ENCODE measurements at places on chromosomes 7 and 10. TPM values are rescaled to one million over a fixed set of nuclear protein-coding genes. Genes with fewer than 3 reads are reported as not detected.

DNA sequence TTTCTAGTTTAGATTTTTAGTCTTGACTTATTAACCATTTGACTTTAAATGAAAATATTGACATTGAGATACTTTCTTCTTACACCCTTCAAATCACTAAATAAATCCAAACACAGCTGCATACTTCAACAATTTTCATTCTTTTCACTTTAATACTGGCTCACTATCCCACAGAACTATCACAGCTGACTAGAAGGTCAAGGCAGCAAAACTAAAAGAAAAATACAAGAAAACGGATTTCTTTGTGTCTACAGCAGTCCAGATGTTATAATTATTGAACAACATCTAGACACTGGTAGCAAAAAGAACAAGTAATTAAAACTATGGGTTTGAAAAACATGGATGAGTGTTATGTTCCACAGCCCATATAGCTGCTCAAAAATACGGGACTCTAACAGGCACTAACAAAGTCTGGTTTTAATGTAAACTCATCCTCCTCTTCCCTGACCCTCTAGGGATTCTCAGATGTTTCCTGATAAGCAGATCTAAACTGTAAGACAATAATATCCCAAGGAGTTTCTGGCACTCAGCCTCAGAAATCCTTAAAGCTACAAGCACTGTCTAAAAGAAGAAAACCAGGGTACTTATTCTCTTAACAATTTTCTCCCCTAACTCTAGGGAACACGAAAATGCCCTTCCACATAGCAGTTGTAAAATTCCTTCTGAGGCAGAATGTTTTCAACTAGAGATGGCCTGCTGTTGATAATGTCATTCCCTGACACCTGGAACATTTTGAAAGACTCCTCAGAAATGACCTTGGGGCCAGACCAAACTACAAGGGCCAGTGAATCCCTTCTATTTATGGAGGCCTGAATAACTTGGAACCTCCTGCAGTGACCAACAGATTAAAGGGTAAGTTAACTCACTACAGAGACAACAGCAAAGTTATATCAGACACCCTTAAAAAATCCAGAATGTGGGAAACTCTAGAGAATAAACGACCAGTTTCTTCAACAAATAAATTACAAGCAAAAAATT, 12.8 kb downstream of the DNMBP start:
- DNase-seq: no peak

PRKAR1B gene
- polyA plus RNA-seq: 50.5 TPM

GRCh38 chr7:151110236-151110940, 24.1 kb downstream of the AGAP3 start:
- DNase-seq: peak; percentile 50

TEX47 gene
- polyA plus RNA-seq: not detected

GRCh38 chr10:117427356-117427755, 52.1 kb upstream of the PDZD8 start:
- no peak for DNase-seq

CHAT gene
- not detected for polyA plus RNA-seq

- DNase-seq: no peak
These were observed 134.2 kb downstream of the ELAPOR2 start for GRCh38 chr7:86925221-86925620.

DNA sequence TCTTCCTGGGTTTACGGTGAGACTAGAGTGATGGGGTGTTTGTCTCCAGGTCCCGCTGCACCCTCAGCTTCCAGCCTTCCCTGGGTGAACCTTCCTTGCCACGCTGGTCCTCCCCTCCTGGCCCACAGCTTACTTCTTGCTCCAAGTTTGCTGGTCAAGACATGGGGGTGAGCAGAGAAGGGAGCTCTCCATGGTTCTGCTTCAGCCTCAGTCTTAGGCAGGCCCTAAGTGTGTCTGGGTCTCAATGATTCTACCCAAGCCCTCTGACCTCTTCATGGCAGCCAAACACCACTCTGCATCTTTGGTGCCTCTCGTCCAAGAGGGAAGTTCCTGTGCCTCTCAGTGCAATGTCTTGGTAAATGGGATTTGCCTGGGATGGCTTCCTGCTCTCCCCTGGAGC, 356.5 kb upstream of the KLF6 start:
- no peak for DNase-seq

SLC16A9 gene
- polyA plus RNA-seq: 6.7 TPM

GRCh38 chr10:90224791-90225566, 523.6 kb downstream of the KIF20B start:
- DNase-seq: no peak

DNA sequence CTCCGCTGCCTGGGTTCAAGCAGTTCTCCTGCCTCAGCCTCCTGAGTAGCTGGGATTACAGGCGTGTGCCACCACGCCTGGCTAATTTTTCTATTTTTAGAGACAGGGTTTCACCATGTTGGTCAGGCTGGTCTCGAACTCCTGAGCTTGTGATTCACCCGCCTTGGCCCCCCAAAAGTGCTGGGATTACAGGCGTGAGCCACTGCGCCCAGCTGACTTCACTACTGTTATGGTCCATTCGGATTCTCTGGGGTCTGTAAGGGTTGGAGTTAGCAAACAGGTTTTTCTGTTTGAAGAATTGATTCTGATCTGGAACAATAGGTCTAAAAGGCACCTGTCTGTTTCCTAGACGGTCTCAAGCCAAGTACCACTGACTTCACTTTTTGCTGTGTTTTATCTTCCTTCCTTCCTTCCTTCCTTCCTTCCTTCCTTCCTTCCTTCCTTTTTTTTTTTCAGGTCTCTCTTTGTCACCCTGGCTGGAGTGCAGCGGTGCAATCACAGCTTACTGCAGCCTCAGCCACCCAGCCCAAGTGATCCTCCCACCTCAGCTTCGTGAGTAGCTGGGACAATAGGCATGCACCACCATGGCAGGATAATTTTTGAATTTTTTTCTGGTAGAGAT, 192.2 kb downstream of the CAMK1D start:
- no peak for DNase-seq

AHR gene
- polyA plus RNA-seq: 0.13 TPM

GRCh38 chr10:60394446-60394845, 4.8 kb upstream of the ANK3 start:
- DNase-seq: no peak

- peak; percentile 27 for DNase-seq
These were observed 62.9 kb downstream of the GRM8 start for GRCh38 chr7:127189886-127190285.

- DNase-seq: no peak
These were observed 13.2 kb downstream of the TACR2 start for GRCh38 chr10:69403519-69403918.

DNA sequence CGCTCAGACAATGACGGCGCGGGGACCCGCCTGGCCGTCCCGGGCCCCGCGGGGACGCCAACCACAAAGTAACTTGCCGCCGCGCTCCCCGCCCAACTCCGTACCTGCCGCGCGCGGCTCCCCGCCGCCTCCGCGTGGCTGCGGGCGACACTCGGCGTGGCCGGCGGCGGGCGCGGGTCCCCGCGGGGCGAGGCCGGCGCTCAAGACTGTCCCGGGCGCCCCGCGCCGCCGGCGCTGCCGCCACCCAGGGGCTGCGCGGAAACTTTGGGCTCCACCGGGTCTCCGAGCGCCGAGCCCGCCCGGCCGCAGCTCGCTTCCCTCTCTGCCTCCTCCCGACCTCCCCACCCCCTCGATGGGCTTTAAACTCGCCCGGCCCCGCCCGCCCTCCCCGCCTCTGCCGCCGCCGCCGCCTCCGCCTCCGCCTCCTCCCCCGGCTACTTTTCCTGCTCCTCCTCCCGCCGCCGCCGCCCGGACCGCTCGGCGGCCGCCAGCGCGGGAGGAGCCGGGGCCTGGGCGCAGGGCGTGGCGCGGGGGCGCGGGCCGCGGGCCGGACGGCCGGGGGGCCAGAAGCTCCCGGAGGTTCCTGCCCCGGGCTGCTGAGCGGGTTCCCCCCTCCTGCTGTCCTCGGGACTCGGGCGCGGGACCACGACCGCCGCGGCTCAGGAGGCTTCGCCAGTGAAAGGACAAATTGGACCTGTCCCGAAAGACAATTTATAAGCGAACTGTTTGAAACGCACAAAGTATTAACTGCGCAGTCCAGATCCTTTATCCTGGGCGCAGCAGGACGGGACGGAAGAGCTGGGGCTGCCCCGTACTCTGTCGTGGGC, 10.6 kb upstream of the GRB10 start:
- peak; percentile 67 for DNase-seq

ST8SIA6 gene
- polyA plus RNA-seq: not detected

GRM8 gene
- 0.10 TPM for polyA plus RNA-seq

DNA sequence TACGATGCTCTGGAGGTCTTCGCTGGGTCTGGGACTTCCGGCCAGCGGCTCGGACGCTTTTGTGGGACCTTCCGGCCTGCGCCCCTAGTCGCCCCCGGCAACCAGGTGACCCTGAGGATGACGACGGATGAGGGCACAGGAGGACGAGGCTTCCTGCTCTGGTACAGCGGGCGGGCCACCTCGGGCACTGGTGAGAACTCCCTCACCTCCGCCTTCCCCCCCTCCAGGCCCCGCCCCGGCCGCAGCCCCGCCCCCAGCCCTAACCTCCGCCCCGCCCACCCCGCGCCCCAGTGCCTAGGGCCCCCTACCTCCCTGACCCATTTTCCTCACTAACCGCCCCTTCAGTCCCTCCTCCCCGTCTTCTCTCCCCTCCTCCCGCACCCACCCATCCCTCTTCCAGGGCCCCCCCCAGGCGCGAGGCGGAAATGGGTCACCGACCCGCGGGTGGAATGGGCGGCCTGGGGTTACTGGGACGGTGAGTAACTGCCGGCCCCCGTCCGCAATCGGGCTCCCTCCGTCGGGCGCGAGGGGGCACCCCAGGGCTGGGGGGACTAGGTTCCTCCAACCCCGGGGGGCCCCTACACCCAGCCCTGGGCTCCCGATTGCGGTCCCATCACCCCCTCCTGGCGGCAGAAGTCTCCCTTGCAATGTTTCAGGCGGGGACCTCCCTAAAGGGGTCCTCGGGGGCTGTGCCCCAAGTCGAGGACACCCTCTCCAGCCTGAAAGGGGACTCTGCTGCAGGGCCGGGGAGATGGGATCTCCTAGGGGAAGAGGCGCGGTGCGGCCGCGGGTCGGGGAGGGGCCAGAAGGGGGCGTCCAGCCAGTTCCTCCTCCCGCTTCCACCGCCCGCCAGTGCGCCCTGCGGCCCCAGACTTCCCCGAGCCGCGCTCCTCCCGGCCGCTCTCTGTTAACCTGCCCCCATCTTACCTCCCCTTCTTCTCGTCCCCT, 2.1 kb downstream of the PCOLCE start:
- peak; percentile 98 for DNase-seq

PPIF gene
- 73.8 TPM for polyA plus RNA-seq

HDAC9 gene
- 11.6 TPM for polyA plus RNA-seq

- no peak for DNase-seq
These were observed 49.2 kb downstream of the ADRA2A start for GRCh38 chr10:111126077-111126476.

CHN2 gene
- 0.02 TPM for polyA plus RNA-seq

OR2A12 gene
- polyA plus RNA-seq: not detected

DNA sequence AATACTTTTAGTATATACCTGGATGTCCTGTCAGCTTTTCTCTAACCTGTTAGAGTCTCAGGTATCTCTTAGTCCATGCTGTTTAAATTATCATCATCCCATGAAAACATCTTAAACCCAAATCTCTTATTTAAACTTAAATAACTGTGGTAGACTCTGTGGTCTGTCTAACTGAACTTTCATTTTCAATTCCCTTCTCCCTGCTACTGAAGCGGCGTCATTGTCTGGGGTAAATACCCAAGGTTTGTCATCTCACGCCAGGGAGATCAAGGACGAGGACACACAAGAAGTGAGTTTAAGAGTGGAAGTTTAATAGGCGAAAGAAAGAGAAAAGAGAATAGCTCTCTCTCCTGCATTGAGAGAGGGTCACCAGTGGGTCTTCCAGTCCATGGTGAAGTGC, 804.4 kb upstream of the CELF2 start:
- no peak for DNase-seq

DNA sequence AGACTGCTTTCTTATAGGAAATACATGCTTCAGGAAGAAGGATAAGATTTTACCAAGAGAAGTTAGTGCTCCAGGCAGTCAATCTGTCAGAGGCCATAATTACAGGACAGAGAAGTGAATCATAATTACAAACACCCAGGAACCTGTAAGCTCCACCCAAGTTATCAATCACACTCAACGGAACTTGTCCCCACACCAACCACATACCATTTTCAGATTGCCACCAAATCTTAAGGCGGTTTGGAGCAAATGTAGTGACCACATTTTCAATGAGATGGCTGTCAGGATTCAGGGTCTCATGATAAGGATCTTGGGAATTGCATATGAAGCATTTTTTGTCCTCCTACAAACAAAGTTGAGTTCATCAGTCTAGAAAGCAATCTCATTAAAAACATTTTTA, 4.8 kb downstream of the LAMB1 start:
- DNase-seq: no peak

DNA sequence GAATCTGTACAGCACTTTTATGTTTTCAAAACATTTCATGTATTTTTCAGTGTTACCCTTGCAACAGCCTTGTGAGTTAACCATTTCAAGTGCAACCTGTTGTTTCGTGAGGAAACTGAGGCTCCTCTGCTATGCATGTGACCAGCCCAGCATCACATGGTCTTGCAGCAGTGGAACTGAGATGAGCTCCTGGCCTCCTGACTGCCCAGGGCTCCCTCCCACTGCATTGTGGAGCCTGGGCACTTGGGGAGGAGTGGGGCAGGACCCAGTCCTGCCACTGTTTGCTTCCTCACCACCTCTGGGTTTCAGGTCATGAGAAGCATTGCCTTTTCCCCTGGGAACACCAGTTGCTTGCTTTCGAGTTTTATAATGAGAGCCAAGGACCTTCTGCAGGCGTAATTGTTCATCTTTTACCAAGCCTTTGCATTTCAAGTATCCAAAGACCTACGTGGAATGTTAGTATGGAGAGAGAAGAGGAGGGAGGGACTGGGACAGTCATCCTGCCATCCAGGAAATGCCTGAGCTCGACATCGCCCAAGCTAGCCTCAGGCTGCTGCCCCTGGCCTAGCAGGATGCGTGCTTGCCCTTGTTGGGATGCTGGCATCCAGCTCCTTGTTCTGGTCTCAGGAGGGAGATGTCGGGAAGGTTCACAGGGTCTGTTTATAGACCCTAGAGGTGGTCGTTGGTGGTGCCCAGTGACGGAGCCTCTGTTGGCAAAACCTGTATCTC, 32.3 kb upstream of the BHLHA15 start:
- DNase-seq: no peak

- DNase-seq: no peak
These were observed 450.7 kb downstream of the KCNMA1 start for GRCh38 chr10:77186936-77187335.

DNA sequence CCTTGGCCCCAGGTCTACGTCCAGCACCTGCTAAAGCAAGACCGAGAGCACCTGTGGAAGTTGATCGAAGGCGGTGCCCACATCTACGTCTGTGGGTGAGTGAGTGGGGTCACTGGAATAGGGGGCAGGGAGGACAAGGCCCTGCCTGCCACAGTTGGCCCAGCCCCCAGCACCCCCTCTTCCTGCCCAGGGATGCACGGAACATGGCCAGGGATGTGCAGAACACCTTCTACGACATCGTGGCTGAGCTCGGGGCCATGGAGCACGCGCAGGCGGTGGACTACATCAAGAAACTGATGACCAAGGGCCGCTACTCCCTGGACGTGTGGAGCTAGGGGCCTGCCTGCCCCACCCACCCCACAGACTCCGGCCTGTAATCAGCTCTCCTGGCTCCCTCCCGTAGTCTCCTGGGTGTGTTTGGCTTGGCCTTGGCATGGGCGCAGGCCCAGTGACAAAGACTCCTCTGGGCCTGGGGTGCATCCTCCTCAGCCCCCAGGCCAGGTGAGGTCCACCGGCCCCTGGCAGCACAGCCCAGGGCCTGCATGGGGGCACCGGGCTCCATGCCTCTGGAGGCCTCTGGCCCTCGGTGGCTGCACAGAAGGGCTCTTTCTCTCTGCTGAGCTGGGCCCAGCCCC, 8.1 kb downstream of the TMEM120A start:
- DNase-seq: peak; percentile 37

ADGRA1 gene
- not detected for polyA plus RNA-seq

GRCh38 chr7:36047091-36047658, 105.9 kb upstream of the EEPD1 start:
- no peak for DNase-seq

GRCh38 chr10:84946904-84947303, 618.5 kb downstream of the CCSER2 start:
- no peak for DNase-seq

Data from SK-N-SH (cell line).